ENCODE measurements at places on chromosomes 16 and 17.

GRCh38 chr16:69105501-69106361, at the start of gene HAS3:
Gene HAS3, plus strand, starts transcription at chr16:69105653. Its CDS starts 3,743 bp downstream, at chr16:69109396.
- DNase-seq = no peak

- DNase-seq = no peak
Measured at GRCh38 chr17:77965352-77965751, 6.8 kb downstream of the TNRC6C start.

DNA sequence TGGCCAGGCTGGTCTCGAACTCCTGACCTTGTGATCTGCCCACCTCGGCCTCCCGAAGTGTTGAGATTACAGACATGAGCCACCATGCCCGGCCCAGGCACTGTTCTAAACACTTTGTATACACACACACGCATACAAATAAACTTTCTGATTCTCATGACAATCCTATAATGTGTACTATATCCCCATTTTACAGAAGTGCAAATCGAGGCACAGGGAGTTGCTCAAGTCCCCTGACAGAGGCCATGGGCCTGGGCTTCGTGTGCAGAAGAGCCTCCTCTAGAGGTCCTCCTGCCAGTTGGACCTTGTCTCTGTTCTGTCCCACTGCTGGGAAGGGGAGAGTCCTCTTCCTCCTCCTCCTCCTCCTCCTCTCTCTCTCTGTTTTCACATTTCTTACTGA, 9.9 kb upstream of the GPRC5B start:
- DNase-seq = no peak

- DNase-seq = no peak
Measured at GRCh38 chr17:51154176-51154575, 817 bp downstream of the NME1 start.

Measured in glomerular endothelial cell (primary cell).